ENCODE measurements at places on chromosomes 1 and 21.

DNA sequence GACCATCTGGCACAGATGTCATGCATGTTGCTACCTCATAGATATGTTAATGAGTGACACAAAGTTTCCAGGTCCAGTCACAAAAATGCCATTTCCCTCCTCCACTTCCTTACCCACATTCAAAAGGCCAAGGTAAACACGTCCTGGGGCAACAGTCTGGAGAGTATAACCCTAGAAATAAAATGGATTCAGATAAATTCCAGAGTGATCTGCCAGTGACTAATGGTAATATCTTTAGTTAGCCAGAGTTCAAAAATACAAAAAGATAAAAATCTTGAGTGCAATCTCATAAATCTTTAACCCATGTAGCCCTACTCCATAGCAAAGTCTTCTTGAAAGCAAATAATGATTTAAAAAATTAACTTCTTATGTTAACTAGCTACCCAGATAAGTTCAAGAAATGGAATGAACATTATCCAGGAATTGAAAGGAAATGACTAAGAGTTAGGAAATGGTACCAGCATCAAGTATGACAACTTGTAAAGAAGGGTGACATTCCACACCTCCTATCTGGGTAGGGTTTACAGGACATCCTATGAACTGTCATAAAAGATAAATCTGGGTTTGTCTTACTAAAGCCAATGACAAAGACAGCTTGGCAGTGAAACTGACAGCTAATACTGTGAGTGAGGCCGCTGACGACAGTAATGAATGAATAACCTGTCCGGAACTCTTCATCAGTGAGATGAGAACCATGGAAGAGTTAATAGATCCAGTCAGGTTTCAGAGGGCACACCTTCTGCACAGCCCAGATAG, 18.1 kb downstream of the RGS2 start:
- DNase-seq: no peak

GRCh38 chr1:246709196-246709595, 15.0 kb upstream of the SCCPDH start:
- no peak for DNase-seq

DNA sequence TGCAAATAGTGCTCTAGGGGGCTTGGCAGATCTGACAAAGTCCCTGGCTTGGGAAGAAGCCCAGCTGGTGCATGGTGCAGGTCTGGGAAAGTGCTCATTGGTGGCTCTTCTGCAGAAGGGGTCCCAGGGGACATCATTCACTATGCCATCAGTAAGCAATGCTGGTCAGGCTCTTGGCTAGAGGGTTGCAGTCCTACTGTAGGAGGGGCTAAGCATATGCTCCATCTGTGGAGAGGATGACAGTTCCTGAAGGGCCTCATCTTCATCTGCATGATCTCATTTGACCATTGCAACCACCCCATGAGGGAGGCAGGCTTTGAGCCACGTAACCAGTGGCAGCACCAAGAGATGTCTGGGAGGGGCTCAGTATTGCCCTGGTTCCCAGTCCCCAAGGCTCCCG, 31.5 kb upstream of the VASH2 start:
- no peak for DNase-seq

DNA sequence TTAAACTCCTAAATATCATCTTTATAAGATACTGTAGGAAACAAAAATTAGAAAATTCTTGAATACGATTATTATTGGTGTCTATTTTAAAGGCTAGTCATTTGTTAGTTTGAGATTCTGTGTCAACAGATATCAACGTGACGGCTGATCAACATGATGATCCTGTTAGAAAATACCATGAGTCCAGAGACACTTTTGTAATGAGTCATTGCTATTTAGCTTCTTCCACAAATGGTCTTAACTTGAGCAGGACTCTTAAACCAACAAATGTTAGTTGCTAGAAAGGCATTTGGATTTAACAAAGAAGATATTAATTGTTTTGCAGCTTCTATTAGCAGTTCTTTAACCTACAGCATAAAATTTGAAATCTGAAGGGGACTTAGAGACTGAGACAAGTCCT, 131.2 kb downstream of the TGFB2 start:
- DNase-seq: no peak

- DNase-seq: no peak
These were observed 43.5 kb upstream of the SARS1 start for GRCh38 chr1:109170035-109170764.

DNA sequence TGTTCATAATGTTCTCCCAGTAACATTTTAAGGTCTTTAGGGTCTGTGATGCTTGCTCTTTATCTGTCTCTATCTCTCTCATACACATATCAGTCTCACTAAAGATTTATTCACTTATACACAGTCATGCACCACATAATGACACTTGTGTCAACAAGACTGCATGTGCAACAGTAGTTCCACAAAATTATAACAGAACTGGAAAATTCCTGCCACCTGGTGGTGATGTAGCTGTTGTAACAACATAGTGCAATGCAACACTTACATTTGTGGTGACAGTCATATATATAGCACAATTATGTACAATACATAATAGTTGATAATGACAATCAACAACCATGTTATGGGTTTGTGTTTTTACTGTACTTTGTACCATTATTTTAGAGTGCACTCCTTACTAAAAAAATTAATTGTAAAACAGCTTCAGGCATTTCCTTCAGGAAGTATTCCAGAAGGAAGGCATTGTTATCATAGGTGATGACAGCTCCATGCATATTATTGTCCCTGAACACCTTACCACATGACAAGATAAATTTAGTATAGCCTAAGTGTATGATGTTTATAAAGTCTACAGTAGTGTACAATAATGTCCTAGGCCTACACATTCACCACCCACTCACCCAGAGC, 8.1 kb downstream of the TDRD5 start:
- no peak for DNase-seq

- peak; percentile 12 for DNase-seq
These were observed 18.0 kb upstream of the LRRC3 start for GRCh38 chr21:44437371-44437695.

GRCh38 chr21:37087188-37087587, 14.1 kb downstream of the TTC3 start:
- no peak for DNase-seq

GRCh38 chr21:42301371-42302075, 13.7 kb downstream of the TFF3 start:
- no peak for DNase-seq

DNA sequence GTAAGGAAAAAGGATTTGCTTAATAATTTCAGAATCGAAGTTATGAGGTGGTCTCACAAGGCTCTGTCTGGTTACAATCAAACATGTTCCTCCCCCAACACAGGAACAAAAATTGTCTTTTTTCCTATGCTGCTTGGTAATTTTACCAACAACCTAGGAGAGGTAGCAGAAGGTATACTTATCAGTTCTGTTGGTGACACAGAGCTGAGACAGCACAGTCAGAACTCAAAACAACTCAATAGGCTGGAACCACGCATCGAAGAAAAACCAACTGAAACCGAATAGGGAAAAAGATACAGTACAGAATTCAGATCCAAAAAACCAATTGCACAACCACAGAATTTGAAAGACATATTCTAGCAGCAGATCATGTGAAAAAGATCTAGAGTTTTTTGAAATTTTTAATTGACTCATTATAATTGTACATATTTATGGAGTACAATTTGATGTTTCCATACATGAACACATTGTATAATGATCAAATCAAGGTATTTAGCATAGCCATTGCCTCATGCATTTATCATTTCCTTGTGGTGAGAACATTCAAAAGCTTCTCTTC, 3.8 kb downstream of the G0S2 start:
- no peak for DNase-seq

DNA sequence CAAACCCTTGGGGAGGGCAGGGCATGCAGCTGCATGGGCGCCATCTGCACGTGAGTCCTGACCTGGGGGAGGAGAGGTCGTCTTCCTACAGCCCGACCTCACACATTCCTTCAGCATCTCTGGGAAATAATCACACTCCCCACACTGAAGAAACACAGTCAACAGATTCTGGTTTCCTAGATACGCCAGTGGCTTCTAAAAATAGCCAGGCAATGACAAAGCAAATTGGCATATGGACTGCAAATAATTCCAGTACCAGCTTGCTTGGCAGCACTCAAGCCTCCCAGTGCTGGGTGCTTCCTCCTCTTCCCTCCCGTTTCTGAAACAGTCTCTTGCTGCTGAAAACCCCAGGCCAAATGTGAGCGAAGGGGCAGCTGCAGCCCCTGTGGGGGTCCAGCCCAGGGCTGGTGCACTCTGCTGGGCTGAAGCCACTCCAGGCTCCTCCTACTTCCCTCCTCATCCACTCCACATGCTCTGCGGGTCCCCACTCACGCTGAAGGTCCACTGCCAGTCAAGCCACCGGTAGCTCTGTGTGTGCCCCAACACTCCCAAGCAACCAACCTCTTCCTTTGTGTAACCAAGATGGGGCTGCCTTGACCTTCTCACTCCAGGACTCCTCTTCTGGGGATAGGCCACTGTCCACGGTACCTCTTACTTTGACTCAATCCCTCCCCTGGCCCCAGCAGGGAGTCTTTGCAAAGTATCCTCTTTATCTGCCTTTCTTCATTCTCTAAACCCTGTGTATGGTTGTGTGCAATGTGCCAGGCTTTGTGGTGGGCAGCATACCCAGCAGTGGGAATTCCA, 69.0 kb downstream of the KCND3 start:
- peak; percentile 29 for DNase-seq

DNA sequence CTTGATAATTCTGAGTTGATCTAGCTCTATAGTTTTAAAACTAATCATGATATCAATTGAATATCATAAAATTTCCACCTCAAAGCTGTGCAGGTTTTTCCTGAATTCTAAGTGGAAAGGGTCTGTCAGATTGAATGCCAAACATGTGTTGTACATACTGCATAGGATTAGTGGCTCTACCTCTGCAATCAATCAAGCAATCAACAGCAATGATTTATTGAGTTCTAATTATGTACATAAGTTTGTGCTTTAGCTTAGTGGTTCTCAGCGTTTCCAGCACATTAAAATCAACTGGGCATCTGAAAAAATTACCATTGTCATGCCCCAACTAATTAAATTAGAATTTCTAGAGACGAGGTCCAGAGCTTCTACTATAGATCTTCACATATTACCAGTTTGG, 251.5 kb downstream of the BACH1 start:
- no peak for DNase-seq

DNA sequence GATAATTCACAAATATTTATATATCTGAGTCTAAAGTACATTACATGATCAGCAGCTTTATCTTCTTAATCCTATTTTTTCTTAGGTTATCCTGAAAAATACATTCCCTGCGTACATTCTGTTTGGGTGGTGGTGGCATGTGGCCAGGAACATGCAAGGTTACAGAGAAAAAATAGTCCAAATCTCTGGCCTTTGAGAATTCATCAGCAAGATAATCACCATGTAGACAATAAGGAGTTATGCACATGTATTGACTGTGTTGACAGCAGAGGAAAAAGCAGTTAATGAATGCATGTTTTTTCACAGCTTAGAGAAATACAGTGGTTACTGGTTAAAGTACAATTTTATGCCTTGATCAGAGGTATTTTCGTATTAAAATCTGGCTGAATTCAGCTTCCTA, 49.0 kb downstream of the ABCA4 start:
- no peak for DNase-seq

DNA sequence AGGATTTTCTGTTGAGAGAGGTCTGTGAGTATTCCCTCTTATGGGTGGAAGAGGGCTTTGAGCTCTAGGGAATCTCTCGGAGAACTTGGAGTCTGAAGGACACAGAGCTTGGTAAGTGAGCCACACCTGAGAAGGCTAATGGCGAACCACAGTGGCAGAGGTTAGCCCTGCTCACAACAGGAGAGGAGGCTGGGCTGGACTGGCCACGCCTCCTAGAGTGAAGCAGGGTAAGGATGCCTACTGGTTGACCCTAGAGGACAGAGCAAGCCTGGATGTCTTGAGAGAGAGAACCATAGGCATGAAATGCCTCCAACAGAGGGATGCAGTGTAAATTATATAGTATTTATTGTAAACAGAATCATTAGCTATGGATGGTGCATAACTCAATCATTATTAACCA, 232.6 kb downstream of the PCP4 start:
- no peak for DNase-seq

GRCh38 chr21:31618696-31619430, 40.6 kb upstream of the SOD1 start:
- DNase-seq: no peak

DNA sequence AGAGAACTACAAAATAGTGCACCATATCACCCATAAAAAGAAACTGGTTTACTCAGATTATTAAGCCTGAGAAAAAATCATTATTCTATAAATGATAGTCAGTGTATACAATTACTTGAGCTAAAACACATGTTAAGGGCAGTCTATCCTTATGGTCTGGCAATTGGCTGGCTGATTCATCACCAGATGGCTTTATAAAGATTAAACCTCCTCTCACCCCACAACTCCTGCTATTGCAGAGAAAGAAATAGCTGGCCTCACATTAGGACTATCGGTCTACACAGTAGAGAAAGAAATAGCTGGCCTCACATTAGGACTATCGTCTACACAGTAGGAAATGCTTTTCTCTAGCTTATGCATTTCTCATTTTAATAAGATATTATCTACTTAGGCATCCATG, 21.2 kb downstream of the CEP170 start:
- DNase-seq: no peak

GRCh38 chr1:5514527-5515183, 477.6 kb downstream of the NPHP4 start:
- peak; percentile 83 for DNase-seq

DNA sequence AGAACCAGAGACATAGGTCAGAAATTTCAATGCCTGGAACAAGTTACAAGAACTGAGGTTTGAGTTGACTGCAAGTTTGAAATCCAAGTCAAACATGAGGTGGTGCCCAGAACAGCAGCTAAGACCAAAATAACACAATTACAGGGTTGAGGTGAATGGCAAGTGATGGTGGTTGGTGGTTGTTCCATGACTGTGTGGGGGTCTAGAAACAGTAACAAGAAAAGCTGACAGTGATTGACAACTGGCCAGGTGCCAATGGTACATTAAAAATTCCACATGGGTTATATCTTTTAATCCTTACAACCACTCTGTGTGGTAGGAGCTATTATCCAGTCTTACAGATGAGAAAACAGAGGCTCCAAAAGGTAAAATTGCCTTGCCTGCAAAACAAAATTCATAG, 32.0 kb downstream of the RIMS3 start:
- no peak for DNase-seq

DNA sequence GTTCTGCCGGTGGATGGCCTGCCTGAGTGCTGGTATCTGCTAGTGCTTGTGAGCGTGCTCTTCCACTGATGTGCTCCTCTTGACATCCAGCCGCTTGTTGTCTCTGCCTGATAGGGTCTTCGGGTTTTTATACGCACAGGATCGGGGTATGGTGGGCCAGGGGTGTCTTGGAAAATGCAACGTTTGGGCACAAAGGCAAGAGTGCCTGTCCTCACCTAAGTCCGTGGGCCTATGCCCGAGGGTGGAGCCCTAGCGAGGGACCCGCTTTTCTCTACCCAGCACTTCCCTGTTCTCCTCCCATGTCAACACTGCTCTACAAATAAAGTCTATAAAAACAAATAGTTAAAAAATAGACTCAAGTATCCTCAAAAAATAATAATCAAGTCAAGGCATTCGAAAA, 1007.8 kb downstream of the PLA2G4A start:
- no peak for DNase-seq

- no peak for DNase-seq
These were observed 292.0 kb upstream of the ADAMTS5 start for GRCh38 chr21:27258742-27259448.
